ENCODE measurements at places on chromosomes 3 and 15.

- DNase-seq: no peak
Measured at GRCh38 chr15:62549345-62549970, 384.4 kb upstream of the C2CD4B start.

DNA sequence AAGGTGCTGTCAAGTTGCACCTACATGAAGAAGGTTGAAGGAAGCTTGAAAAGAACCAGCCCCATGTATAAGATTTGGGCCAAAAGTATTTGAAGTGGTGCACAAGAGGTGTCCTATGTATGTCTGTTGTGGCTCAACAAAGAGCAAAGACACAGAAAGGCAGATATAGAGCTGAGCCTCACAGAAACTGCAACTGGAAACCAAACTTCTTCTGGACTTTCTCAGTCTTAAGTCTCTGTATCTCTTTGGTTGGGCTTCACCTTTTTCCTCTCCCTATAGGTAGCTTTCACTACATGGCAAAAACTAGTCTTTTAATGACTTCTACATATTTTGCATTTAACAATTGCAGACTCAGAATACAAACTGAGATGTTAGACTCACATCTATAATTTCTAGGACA lies 8.8 kb upstream of the CMC1 start:
- no peak for DNase-seq

- no peak for DNase-seq
Measured at GRCh38 chr3:47011371-47011770, 31.9 kb downstream of the NBEAL2 start.

DNA sequence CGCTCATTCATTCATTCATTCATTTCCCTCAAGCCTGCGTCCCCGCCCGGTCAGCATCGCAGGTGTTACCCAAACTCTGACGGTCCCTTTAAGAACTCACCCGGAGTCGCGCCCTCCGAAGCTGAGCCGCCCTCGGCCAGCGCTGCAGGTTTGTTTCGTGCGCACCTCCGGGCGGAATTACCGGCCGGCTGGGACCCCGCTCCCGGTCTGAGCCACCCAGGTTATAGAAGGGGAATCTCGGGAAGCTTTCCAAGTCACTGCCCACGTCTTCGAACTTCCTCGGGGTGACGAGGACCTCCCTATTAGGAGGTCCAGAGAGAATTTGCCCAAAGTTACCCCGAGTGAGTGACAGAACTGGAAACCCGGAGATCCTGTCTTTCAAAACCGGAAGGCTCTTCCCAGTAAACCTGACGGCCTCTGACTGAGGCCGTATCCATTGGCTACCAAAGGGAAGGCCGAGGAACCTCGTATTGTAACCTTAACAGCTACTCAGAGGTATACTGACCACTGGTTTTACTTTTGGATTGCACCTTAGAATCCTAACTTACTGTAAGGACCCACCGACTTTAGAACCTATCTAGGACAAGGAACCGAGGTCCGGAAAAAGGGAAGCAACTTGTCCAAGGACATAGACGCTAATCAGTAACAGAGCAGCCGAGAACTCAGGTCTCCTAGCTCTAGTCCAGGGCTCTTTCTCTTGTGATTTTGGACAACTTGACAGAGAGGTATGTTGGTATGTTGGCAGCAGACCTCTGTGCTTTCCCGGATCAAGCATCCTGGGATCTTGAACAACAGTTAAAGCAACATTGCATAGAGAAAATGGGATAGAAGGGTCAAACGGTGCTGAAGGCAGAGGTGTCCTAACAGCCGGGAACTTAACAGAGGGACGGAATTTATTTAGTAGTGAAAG lies 788 bp upstream of the DLG1 start:
- peak; percentile 25 for DNase-seq

DNA sequence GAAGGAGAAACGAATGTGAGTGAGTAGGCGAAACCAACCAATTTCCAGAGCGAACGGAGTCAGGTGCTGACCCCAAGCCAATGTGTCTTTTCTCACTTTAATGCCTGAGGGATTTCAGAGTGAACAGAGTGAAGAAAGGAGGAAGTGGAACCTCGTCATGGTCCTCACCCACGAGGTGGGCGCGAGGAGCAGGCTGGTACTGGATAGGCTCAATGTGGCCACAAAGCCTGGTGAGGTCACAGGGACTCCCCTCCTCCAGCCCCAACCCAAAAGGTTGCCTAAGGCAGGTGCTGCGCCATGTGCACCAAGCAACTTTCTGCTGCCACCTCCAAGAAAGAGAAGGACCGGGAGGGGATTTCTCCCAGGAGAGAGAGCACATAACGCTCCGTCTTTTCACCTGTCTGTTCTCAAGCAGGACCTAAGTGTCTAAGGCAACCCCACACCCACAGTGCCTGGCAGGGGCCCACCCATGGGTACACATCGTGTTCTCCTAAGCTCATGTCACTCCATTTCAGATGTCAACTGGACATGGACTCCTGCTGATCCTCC lies 3.8 kb downstream of the NRROS start:
- DNase-seq: peak; percentile 49

GRCh38 chr3:151146071-151146730 lies 56.8 kb downstream of the GPR171 start:
- peak; percentile 35 for DNase-seq

- DNase-seq: no peak
Measured at GRCh38 chr3:14948609-14949038, 1.2 kb downstream of the NR2C2 start.

GRCh38 chr3:195872800-195873199 lies 35.6 kb downstream of the TNK2 start:
- no peak for DNase-seq

- peak; percentile 55 for DNase-seq
Measured at GRCh38 chr3:188749010-188749617, 422.7 kb upstream of the TPRG1 start.

- no peak for DNase-seq
Measured at GRCh38 chr3:55294557-55294956, 192.5 kb downstream of the WNT5A start.

DNA sequence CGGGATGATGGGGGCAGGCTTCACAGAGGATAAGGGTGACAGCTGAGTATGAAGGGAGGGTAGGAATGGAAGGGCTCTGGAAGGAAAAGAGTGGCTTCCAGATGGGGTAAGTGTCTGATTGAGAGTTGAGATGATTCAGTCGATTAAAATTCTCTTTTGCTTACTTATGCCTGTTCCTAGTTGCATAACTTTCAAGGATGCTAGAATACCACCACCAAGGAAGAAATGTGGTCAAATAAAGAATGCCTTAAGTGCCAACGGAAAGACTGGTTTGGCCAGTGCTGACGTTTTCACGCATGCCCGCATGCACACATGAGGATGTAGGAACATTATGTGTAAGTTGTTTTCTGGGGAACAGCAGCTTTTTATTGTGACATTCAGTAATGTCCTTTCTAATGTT lies 263.4 kb upstream of the WNT5A start:
- no peak for DNase-seq

GRCh38 chr3:43779850-43780249 lies 89.1 kb downstream of the ABHD5 start:
- DNase-seq: no peak

DNA sequence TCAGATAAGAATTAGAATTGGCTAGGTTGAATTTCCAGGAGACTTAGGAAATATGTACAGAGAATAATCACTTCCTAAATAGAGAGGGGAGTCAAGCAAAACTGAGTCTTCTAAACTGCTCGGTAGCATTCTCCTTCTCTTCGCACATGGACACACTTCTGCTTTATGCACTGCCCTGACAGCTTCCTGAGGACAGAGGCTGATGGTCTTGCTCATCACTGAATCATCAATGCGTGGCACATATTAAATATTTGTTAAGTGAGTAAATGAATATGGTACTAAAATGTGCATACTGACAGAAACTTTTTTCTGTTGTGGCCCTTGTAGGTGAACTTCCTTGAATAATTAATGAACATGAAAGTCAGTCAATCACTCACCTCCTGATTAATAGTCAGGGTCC lies 315.5 kb downstream of the FHIT start:
- no peak for DNase-seq

- DNase-seq: no peak
Measured at GRCh38 chr15:92810418-92811138, 89.5 kb upstream of the CHD2 start.

DNA sequence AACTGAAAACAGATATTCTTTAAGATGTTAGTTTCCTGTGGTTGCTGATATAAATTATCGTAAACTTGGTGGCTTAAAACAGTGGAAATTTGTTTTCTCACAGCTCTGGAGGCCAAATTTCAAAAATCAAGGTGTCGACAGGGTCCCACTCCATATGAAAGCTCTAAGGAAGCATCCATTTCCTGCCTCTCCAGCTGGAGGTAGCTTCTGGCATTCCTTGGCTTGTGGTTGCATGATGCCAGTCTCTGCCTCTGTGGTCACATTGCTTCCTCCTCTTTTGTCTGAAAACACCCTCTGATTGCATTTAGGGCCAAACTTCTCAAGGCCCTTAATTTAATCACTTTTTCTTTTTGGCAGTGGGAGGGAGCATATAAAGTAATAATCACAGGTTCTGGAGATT lies 96.8 kb downstream of the PPM1L start:
- no peak for DNase-seq

GRCh38 chr3:195708626-195709481 lies 11.9 kb upstream of the MUC20 start:
- DNase-seq: no peak

DNA sequence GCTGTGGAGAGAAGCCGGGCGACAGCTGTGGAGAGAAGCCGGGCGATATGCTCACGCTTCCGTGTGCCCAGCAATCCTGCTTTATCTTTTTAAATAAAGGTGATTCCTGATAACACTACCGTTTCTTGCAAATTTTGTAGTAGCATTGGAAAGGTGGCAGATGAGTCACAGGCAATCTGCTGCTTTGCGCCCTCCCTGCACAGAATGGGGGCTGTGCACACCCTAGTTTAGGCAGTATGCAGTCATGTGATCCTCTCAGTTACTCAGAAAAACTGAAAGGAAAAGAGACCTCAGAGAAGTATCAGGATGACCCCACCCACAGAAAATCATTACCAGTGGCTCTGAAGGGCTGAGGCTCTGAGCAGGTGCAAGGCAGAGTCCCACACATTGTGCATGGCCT lies 24.9 kb upstream of the TMCC1 start:
- DNase-seq: no peak

- no peak for DNase-seq
Measured at GRCh38 chr3:168295027-168295426, 199.3 kb upstream of the GOLIM4 start.

GRCh38 chr3:46065750-46066256 lies 38.5 kb upstream of the XCR1 start:
- DNase-seq: no peak

DNA sequence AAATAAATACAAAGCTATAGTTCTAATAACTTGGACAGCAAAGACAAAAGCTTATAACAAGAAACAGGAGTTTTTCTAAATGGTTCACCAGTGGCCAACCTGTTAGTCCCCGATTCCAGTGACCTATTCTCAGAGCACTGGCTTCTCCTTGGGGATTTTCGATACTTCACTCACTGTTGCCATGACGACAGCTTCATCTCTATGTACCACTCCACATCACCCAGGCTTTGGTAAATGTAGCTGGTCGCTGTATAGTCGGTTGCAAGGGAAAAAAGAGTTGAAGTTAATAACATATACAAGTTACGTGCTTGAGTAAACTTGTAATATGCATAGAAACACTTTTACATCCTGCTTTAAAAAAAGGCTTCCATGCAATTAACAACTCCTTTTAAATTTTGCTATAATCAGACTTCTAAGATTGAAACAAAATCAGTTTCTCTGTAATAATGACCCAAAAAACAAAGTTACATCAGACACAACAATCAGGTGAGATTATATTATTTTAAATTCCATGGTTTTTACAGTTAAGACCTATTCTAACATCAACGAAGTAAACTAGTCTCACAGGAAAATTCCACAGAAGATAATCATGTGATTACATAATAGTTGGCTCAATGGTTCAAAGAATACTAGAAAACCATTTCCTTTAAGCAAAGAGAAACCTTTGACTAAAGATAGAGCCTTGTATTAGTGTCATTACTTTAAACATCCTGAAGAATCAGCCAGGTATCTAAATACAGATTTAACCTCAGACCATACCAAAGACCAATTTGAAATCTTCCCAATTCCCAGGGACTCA lies 2.9 kb downstream of the CCNL1 start:
- DNase-seq: no peak

DNA sequence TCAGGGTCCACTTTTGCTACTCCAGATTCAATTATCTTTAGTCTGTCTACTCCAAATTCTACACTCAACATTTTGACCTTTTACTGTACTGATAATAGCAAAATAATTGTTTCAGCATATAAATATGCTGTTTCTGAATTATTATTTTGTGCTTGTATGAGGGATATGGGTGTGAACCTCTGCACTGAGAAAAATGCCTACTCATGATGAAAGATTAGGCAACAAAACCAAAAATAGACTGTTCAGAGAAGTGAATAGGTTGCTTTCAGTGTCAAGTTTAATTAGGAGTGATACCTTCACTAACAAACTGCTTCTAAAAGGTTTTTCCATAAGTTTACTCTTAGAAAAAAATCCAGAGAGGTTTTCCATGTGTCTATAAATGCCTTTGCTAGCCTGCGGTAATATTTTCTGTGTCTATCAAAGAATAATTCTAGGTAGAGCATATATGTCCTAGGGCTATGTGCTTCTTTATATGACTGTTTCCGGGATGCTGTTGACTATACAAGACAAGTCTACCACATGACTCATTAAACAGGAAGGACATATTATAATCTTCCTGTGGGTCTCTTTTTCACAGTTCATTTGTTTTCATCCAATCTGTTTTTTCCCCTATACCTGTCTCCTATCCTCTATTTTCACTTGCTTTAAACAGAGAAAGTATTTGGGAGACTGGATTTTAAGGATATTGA lies 218.5 kb upstream of the TTC14 start:
- no peak for DNase-seq

DNA sequence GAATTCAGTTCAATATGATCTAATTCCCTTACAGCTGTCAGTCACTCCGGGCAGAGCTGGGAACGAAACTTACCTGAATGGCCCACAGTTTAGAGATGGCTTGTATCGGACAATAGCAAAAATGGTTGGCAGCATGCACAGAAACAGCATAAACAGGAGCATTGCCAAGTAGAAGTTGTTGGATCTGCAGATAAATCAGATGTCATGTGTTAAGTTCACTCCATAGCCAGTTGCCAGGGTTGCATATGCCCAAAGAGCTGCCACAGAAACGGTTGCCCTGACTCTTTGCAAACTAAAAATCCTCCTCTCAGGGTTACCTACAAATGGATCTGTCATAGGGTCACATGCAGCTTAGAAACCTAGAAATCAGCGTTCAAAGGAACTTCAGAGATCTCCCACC lies 15.4 kb upstream of the STARD5 start:
- no peak for DNase-seq

- DNase-seq: no peak
Measured at GRCh38 chr3:144865948-144866347, 894.3 kb downstream of the DIPK2A start.

GRCh38 chr15:95741830-95742229 lies 588.7 kb upstream of the NR2F2 start:
- DNase-seq: no peak

DNA sequence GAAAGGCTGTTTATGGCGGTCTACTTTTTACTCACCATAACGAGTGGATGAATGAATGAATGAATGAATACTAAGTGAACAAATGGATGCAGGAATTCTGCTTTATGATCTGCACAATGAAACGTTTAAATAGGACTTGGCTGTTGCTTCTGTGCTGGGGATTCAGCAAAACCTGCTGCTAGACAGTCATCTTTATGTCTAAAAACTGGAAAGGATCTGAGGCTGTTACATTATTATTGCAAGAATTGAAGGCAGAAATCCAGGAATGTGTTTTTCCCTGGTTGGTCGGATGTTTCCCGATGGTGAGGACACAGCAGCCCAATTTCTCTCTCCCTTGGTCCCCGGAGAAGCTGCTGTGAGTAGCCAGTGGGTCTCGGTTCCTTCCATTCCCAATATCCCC lies 94.2 kb downstream of the GABRG3 start:
- no peak for DNase-seq

All from activated CD8-positive, alpha-beta memory T cell treated with anti-CD3 and anti-CD28 coated beads, Interleukin-2, amount 50 U/mL, for 4 hours (primary cell).